Activated T-helper 17 cell treated with anti-CD3 and anti-CD28 coated beads, Interleukin-2, amount 50 U/mL, for 72 hours (primary cell): ENCODE measurements at places on chromosomes 2 and 18. TPM values are rescaled to one million over a fixed set of nuclear protein-coding genes. Genes with fewer than 3 reads are reported as not detected.

OSR1 gene
- total RNA-seq: not detected

CPO gene
- not detected for total RNA-seq

ALPI gene
- total RNA-seq: not detected

SCYGR4 gene
- total RNA-seq: not detected

DNA sequence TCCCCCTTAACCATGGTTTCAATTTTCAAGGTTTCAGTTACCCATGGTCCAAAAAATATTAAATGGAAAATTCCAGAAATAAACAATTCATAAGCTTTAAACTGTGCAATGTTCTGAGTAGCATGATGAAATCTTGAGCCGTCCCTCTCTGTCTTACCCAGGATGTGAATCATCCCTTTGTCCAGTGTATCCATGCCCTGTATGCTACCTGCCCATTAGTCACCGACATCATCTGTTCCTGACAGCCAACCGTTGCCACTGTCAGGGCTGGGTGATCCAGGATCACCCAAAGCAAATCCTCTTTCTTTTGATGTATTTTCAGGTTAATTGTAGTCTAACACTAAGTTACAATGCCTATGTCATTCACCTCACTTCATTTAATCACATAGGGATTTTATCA, 15.7 kb upstream of the OLA1 start:
- no peak for ATAC-seq

DNA sequence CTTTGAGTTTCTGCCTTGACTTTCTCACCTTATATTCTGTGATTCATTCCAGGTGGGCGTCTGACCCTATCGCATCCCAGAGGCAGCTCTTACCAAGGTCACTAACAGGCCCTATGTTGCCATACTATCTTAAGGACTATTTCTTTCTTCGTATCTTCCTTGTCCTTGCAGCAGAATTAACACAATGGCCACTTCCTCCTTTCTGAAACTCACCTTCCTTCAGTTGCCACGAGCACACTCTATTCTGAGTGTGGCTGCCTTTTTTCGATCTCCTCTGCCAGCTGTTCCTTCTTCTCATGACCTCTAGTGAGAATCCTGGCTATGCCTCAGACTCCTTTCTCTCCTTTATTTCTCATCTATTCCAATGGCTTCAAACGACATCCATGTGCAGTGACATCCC, 160.4 kb upstream of the CCDC195 start:
- no peak for ATAC-seq

DNA sequence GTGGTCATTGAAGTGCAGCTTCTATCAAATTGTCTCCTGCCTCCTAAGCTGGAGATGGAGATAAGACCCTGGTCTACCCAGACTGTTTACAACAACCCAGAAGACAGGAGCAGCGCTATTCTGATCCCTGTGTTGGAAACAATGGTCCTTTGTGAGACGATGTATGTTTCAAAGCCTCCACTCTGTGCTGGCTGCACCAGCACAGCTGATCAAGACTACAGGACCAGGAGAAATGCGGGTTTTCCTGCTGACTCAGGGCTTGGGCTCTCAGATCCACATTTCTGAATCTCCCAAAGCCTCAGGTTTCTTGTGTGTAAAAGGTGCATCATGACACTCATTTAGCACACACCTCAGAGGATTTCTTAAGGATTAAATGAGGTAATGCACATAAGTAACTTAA, 92.0 kb downstream of the POU3F3 start:
- no peak for ATAC-seq

GRCh38 chr2:137800386-137800785, 163.9 kb upstream of the HNMT start:
- no peak for ATAC-seq

DNA sequence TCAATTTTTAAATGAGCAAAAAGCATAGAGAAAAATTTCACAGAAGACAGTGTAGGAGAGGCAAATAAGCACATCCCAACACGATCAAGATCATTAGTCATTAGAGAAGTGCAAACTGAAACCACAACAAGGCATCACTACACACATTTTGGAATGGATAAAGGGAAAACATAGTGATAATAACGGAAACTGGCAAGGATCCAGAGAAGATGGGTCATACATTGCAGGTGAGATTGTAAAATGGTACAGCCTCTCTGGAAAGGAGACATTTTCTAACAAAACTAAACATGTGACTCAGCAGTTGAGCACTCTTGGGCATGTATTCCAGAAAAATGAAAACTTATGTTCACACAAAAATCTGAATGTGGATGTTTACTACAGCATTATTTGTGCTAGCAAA, 98.3 kb upstream of the TMEM17 start:
- no peak for ATAC-seq

DNA sequence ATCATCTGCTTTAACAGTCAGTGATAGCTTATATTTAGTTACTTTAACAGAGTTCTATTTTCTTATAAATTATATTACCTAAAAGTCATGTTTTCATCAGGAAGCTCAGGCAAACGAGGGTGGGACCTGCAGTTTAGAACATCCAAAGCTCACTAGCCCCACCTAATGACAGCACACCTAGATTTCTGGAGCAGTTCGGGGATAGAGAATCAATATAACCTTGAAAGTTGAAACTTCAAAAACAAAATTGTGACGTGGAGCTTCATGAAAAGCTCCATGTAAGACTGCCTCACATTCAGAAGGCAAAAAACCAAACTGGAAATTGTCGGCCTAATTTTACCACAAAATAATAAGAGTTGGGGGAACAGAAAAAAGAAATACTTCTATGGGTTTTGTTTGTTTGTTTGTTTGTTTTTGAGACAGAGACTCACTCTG, 185.9 kb upstream of the CCDC150 start:
- ATAC-seq: peak; percentile 56

GRCh38 chr2:216773072-216773471, 77.7 kb upstream of the IGFBP5 start:
- no peak for ATAC-seq

DNA sequence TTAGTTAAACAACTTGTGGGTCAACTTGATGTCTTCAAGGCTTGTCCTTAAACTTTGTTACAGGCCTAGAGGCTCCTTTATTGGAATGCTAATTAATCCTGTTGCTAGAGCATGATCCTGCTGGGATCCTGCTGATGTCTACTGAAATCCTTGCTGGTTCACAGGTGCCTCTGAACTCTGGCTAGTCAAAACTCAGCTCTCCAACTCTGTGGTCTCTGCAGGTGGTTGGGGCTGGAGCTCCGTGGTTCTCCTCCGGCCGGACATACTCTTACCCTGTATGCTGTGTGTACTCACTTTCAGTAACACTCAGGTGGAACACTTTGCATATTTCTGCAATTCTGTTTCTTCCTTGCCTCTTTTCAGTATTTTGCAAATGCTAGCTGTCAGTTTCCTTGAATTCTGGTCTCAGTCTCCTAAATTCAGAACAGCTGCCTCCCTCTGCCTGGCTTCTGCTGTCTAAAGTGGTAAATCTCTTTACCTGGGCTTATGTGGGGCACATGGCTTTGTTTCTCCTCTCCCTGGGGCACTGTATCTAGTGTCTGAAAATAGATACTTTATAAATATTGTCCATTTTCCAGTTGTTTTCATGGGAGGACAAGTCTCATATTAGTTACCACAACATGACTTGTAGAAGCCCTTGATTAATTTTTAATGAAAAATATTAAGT, 113.0 kb downstream of the ATP9B start:
- no peak for ATAC-seq

GRCh38 chr2:226427538-226428307, 371.9 kb downstream of the IRS1 start:
- no peak for ATAC-seq

DNA sequence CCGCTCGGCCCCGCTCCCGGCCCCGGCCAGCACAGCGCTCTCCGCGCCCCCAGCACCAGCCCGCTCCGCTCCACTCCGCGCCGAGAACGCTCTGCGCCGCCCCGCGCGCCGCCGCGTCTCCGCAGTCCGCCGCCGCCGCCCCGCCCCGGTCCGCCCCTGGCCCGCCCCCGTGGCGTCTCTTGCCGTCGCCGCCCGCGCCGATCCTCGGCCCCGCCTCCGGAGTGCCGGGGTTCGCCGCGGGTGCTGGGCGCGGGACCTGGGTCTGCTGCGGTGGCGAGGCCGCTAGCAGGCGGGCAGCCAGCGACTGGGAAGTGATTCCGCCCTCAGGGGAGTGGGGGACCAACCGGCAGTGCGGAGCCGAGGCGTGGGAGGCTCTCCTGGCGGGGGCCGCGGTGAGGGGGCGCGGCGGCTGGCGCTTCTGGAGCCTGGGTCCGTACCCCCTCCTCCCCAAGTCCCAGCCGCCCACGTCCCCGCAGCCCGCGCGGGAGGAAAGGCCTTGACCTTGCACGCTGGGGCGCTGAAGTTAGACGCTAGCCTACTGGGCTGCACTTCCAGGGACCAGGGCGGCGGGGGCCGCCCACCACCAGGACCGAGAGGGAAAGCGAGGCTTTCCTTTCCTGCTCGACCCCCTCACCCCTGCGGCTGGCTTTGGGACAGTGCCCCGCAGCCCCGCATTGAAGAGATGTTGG, at the start of gene HS6ST1:
TSS of gene HS6ST1 (minus strand) at position 93 of the 689 bp plus-strand sequence. CDS start 305 bp downstream, outside the sequence.
- peak; percentile 81 for ATAC-seq
